Activated CD4-positive, alpha-beta T cell treated with anti-CD3 and anti-CD28 coated beads, Interleukin-2, Interleukin-4, amounts not matched to agents 100 ng/mL and 50 ng/mL, durations not matched to agents 16 hours and 8 hours (primary cell): ENCODE measurements at places on chromosomes 4 and X.
A peak's percentile ranks its signal among the peaks of the same experiment; 100 is the strongest.

DNA sequence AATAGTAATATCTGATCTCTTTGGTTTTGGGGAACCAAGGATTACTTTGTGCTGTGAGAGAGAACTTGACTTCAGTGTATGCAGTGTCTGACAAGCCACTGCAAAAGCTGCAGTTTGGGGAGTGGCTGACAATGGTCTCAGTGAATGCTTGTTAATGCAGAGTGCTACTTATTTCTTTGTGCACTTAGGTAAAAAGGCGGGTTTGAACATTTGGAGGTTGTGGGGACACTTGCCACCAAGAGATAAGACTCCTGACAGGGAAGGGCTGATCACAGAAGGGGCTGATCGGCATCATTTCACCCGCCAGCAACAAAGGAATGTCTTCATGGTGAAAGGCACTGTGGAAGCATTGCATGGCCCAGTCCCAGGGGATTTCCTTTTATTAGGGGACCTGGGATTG, 28.6 kb upstream of the USP46 start:
- no peak for DNase-seq

DNA sequence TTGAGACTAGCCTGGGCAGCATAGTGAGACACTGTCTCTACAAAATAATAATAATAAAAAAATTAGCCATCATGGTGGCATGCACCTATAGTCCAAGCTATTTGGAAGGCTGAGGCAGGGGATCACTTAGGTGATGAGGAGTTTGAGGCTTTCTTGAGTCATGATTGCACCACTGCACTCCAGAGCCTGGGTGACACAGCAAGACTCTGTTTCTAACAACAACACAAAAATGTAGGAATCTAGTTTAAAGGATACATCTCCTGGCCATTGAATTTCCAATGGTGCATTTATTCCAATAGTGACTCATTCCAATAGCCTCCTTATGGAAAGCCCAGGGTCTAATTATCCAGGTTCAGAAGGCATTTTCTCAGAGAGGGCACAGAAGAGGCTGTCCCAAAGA, 21.9 kb upstream of the HERC6 start:
- no peak for DNase-seq

- no peak for DNase-seq
Measured at GRCh38 chr4:176875446-176875930, 82.8 kb upstream of the VEGFC start.

DNA sequence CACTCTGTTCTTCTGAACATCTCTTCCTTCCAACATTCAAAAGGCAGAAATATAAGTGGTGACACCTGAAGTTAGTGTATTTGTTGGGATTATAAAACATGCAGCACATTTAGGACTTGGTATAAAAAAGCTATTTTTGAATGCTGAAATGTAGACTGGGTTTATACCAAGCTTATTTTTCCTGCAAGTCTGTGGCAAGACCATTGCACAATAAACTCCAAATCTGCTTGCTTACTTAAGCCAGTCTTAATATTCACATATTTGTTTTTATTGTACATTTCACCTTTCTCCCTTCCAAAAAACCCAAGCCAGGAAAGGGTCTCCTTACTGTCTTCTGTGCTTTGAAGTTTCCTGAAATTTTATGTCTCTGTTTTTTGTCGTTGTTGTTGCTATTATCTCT, 63.7 kb downstream of the FHIP1A start:
- no peak for DNase-seq

GRCh38 chr4:108355186-108355901, 186.6 kb upstream of the LEF1 start:
- peak; percentile 39 for DNase-seq

DNA sequence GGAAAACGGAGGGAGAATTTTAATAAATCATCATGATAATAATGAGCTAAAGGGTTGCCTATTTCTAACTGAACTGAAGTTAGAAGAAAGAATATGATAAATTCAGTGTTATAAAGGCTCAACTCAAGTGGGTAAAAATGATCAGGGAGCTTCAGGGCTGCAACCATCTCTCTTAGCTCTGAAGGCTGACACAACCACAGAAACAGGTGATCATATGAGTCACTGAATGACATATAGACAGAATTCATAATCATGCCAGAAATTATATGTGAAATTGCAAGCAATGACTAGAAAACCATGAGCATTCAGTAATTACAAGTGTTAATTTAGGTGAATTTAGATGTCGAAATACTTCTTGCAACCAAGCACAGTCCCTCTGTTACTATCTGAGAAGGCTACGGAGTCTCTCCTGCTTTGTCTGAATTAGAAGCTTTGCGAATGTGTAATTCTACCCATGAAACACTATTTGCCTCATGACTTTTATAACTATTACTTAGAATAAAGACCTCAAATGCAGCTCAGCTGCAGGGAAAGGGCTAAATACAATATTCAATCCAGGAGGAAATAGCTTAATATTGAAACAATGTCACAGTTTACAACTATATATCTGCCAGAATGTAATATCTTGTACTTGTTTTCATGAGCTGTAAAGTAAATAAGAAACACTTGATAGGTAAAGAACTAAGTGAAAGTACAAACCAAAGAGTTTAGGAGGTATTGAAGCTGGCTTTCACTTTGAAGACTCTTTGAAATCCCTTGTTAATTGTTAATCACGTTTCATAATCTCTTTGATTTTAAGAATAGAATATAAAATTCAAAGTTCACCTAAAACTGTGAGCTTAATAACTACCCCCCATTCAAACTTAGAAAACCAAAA, 1972.6 kb downstream of the ARAP2 start:
- no peak for DNase-seq

GRCh38 chr4:116332508-116332907, 752.9 kb downstream of the TRAM1L1 start:
- no peak for DNase-seq

GRCh38 chrX:78517124-78517523, 142.0 kb downstream of the RTL3 start:
- peak; percentile 93 for DNase-seq

DNA sequence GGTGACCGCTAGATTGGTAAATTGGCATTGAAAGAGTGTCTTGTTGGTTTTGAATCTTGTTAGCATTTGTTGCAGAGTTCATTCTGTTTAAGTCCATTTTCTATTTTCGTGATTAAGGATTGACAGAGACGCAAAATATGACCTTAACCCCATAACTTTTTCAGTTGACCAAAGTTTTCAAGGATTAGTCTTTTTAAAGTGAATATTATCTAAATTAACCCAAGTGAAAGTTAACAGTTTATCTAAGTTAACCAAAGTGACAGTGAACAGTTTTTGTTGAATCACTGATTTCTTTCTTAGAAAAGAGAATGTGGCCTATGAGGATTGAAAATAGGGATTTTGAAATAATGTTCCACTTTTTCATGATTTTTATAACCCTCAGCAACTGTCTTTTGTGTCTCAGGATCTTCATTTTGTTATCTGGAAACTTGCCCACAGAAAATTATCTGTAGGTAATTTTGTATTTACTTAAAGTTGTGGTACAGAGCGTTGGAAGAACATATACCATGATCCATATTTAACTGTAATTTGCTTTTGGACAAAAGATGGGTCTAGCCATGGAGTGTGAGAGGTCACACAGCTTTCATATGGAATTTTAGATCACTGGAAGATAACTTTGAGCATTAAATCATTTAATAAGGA, 3.3 kb downstream of the CPEB2 start:
- no peak for DNase-seq

- DNase-seq, result no peak
Measured at GRCh38 chr4:74543231-74543781, 98.4 kb downstream of the AREG start.

- peak; percentile 19 for DNase-seq
Measured at GRCh38 chr4:186144946-186145569, 40.6 kb downstream of the FAM149A start.

GRCh38 chrX:107429090-107429489, 20.4 kb upstream of the FRMPD3 start:
- DNase-seq, result peak; percentile 34
